ENCODE measurements at places on chromosomes 11 and 22. TPM values are rescaled to one million over a fixed set of nuclear protein-coding genes. Genes with fewer than 3 reads are reported as not detected.

The CASTOR1 gene
- total RNA-seq: 21.3 TPM

The C22orf42 gene
- not detected for total RNA-seq

The RRAS2 gene
- 14.6 TPM for total RNA-seq

- DNase-seq: no peak
- H3K27me3 ChIP-seq: no peaks in the 10 kb centered on the region
- H3K27ac ChIP-seq: no peak overlapping the region
- no peak overlapping the region for H3K4me3 ChIP-seq
- no peaks in the 10 kb centered on the region for H3K4me1 ChIP-seq
Observed at GRCh38 chr22:46910624-46911023, 148.2 kb downstream of the TBC1D22A start.

DNA sequence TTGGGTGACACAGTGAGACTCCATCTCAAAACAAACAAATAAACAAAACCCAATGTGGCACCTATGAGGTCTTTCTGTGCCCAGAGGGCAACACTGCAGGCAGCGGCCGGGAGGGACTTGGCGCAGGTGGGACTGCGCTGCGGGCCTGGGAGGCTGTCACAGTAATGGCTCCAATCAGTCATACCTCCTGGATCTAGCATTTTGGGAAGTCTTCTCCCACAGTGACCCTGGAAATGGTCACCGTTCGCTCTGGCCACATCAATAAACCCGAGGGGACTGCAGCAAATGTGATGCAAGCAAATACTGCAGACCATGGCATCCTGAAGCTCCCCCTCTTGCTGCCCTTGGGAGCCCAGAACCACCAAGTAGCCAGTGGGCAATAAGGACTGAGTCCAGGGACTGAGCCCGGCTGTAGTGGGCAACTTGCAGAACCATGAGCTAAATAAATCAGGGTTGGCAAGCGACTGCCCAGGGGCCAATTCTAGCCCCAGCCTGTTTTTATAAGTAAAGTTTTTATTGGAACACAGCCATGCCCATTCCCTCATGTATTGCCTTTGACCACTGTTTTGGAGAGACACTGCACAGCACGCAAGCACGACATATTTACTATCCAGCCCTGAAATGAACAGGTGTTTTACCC lies 15.4 kb downstream of the SHANK2 start:
- H3K36me3 ChIP-seq: no peaks in the 10 kb centered on the region
- H3K4me1 ChIP-seq: no peaks in the 10 kb centered on the region
- no peak overlapping the region for H3K4me3 ChIP-seq
- no peaks in the 10 kb centered on the region for H3K27me3 ChIP-seq
- no peak for DNase-seq

GRCh38 chr11:76676636-76677457 lies 6.3 kb upstream of the LRRC32 start:
- peaks cover 15% of the 10 kb centered on the region for H3K4me1 ChIP-seq
- no peak for DNase-seq
- no peaks in the 10 kb centered on the region for H3K27me3 ChIP-seq
- H3K27ac ChIP-seq: no peak overlapping the region
- no peak overlapping the region for H3K4me3 ChIP-seq

DNA sequence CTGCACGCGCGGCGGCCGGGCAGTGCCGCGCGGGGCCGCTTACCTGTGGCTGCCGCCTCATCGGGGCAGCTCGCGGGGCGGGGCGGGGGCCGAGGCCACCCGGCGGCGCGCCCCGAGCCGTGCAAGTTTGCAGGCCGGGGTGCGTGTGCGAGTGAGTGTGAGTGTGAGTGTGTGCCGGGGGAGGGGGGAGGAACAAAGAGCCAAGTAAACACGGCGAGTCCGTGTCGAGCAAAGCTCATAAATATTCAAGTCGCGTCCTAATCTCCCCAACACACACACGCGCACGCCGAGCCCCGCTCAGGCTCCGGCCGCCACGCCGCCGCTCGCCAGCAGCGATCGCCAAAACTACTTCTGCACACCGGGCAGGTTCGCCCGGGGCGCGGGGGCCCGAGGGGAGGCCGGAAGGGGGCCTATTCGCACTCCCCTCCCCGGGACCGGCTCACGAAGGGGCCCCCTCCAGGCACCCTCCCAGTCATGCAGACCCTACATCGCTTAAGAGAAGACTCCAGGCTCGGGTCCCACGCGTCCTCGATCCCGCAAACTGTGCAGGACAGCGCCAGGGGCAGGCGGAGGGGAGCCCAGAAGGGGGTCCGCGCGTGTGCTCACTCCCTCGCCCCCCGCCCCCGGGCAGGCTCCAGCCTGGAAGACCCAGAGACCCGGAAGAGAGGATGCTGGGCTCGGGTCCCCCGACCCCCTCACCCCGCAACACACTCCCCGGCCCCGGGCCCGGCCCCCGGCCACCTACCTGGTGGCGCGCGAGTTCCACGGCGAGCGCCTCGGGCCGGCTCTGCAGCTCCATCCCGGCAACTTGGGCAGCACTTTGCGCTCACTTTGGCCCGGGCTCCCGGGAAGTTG lies 827 bp downstream of the PHF21B start:
- H3K4me3 ChIP-seq: no peak overlapping the region
- H3K36me3 ChIP-seq: no peaks in the 10 kb centered on the region
- DNase-seq: no peak
- H3K27me3 ChIP-seq: peaks cover 3% of the 10 kb centered on the region
- H3K4me1 ChIP-seq: peaks cover 10% of the 10 kb centered on the region
- H3K27ac ChIP-seq: no peak overlapping the region

DNA sequence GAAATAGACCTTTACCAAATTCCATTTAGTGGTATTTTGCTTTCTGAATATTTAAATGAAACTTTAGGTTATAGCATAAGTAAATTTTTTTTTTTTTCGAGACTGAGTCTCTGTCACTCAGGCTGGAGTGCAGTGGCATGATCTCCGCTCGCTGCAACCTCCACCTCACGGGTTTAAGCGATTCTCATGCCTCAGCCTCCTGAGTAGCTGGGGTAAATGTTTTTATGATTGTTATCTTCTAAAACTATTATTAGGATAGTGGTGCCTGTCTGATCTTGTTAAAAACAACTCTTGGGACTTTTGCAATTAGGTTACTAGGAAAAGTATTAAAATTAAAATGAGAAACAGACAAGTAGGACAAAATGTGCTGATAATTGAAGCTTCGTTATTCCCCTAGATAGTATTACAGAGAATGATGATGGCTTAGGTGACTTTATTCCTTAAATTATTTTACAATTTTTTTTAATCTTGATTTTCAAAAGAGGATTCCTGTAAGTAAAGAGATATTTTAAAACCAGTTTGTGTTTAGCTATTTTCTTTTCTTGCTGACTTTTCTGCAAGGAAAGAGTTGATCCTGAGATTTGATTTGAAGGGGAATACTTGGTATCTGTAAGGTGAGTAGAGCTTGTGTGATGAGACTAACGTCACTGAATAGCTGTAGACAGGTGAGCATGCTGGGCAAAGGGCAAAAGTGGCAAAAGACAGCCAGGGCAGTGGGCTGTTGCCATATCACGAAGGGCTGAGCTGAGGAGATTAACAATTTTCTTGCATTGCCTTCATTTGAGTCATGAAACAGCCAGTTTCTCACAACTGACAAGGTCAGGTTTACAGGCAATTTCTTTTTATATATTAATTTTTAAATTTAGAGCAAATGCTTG lies 20.8 kb downstream of the CRKL start:
- no peaks in the 10 kb centered on the region for H3K36me3 ChIP-seq
- peaks cover 25% of the 10 kb centered on the region for H3K4me1 ChIP-seq
- DNase-seq: no peak
- H3K27ac ChIP-seq: no peak overlapping the region
- no peak overlapping the region for H3K4me3 ChIP-seq
- H3K27me3 ChIP-seq: no peaks in the 10 kb centered on the region

DNA sequence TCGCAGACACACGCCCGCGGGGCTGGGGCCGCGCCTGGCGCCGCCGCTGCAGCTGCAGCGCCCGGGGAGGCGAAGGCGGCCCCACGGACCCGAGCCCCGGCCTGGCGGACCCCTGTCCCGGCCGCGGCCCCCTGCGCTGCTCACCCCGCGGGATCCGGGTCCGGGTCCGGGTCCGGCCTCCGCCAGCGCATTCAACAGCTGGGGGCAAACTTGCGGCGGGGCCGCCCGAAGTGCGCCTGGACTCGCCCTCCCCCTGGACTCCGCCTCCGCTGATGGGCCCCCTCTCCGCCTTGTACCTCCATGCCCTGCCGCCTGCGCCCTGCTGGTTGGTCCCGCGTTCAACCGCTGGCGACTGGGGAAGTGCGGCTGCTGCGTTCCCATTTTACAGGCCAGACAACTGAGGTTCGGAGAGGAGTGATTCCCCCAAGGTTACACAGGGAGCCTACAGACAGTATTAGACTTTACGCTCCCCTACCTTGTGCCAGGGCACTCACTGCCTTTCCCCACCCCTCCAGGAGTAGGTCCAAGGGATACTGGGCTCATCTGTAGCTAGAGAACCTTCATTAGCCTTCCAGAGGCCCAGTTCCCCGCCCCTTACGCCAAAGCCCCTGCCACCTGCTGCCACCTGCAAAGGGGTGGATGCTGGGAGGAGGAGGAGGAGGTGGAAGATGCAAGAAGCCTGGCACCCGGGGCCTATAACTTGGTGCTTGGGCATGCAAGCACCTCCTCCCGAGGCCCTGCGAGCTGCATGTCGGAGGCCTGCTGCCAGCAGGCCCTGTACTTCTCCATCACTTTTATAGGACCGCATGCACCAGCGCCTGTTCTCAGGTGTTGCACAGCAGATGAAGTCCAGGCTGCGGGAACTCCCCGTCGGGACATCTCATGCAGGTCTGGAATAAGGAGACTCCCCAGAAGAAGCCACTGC lies 694 bp upstream of the ELFN2 start:
- peaks cover 5% of the 10 kb centered on the region for H3K4me1 ChIP-seq
- H3K27ac ChIP-seq: no peak overlapping the region
- no peak overlapping the region for H3K4me3 ChIP-seq
- H3K36me3 ChIP-seq: no peaks in the 10 kb centered on the region
- DNase-seq: no peak
- peaks cover 14% of the 10 kb centered on the region for H3K27me3 ChIP-seq

- no peak for DNase-seq
- no peaks in the 10 kb centered on the region for H3K4me1 ChIP-seq
- no peaks in the 10 kb centered on the region for H3K27me3 ChIP-seq
- H3K27ac ChIP-seq: no peak overlapping the region
- H3K36me3 ChIP-seq: no peaks in the 10 kb centered on the region
Observed at GRCh38 chr11:75946531-75947530, 131.8 kb downstream of the UVRAG start.

GRCh38 chr11:64472593-64473455 lies 113.9 kb downstream of the RPS6KA4 start:
- no peaks in the 10 kb centered on the region for H3K4me1 ChIP-seq
- H3K4me3 ChIP-seq: no peak overlapping the region
- no peaks in the 10 kb centered on the region for H3K36me3 ChIP-seq
- DNase-seq: no peak

DNA sequence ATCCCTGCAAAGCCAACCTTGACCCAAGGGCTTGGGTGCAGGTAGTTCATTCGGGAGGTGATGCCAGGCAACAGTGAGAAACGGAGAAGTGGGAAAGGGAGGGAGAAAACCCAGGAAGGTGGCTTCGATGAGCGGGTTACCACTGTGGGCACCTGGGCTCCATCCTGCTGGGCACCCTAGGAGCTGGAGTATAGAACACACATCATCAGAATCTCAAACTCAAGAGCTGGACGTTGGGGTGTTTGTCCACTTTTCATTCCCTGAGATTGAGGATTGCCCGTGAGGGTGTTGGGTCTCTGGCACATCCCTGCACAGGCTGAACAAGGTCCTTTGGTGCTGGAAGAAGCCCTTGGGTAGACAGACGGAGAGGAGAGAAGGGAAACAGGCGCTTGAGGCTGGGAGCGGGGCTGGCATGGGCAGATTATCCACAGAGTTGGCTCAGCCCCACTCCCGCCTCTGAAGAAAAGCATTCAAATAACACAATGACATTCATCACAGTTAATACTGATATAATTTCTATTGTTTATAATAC lies 70.4 kb downstream of the LRRC32 start:
- no peak overlapping the region for H3K27ac ChIP-seq
- H3K36me3 ChIP-seq: no peaks in the 10 kb centered on the region
- H3K4me1 ChIP-seq: no peaks in the 10 kb centered on the region
- H3K27me3 ChIP-seq: no peaks in the 10 kb centered on the region

DNA sequence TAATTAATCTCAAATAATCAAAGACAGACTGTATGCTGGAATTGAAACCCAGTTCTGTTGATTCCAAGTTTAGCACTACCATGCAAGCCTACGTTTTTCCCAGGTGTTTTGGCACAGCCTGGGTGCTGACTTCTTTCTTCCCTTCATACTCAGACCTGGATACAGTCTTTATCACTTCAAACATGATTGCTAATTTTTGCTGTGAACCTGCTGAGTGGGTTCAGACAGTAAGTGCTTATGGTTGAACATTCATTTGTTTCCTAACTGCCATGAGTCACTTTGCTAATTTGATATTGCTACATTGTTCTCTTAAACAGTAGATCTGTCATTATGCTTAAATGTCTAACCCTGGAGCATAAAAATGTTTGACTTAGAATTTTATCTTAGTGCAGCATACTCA lies 12.2 kb downstream of the PAAF1 start:
- no peak for DNase-seq
- H3K36me3 ChIP-seq: peaks cover 8% of the 10 kb centered on the region
- H3K4me1 ChIP-seq: no peaks in the 10 kb centered on the region
- no peaks in the 10 kb centered on the region for H3K27me3 ChIP-seq
- H3K4me3 ChIP-seq: no peak overlapping the region

GRCh38 chr11:131488238-131488637 lies 117.8 kb downstream of the NTM start:
- no peaks in the 10 kb centered on the region for H3K4me1 ChIP-seq
- no peak overlapping the region for H3K4me3 ChIP-seq
- H3K27ac ChIP-seq: no peak overlapping the region

- peaks cover 8% of the 10 kb centered on the region for H3K4me1 ChIP-seq
- H3K4me3 ChIP-seq: no peak overlapping the region
- H3K36me3 ChIP-seq: no peaks in the 10 kb centered on the region
- no peak for DNase-seq
- H3K27ac ChIP-seq: no peak overlapping the region
Observed at GRCh38 chr11:96290031-96290430, 53.0 kb downstream of the MAML2 start.

DNA sequence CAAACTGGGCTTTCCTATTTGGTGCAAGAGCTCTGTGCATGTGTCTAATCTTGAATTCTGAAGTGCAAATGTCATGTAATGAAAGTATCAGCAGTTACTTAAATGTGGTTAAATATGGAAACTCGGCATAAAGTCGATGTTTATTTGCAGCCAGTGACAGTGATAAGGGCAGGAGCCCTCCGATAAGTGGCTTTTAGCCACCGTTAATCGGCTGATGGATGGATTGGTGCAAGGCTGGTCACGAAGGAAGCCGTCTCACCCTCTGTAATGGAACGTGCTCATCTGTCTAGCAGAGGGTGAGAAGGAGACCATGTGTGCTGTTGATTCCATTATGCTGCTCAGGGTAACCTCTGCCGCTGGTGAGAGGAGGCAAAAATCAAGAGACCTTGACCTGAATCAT lies 121.8 kb upstream of the PAX6 start:
- H3K4me1 ChIP-seq: no peaks in the 10 kb centered on the region
- H3K27ac ChIP-seq: no peak overlapping the region
- DNase-seq: no peak
- H3K27me3 ChIP-seq: no peaks in the 10 kb centered on the region
- H3K36me3 ChIP-seq: no peaks in the 10 kb centered on the region
- H3K4me3 ChIP-seq: no peak overlapping the region
